ENCODE measurements at places on chromosomes 6 and 20.

GRCh38 chr20:61176874-61177273 is 75.2 kb upstream of the CDH4 start:
- no peak for DNase-seq

DNA sequence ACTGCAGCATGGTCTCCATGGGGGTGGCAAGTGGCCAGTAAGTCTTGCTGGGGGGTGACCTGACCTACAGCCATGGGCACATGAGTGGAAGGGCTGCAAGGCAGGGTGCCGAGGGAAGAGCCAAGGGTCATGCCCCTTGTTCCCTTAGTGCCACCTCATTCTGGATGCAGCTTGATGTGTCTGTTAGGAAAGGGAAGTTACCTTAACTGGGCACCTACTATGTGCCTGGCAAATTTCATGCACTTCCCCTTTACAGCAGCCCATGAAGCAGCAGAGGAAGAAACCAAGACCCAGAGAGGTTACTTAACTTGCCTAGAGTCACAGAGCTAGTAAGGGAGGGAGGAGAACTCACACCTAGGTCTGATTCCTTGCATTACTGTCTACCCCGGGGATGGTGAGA is 174.0 kb downstream of the MRPL14 start:
- DNase-seq = no peak

DNA sequence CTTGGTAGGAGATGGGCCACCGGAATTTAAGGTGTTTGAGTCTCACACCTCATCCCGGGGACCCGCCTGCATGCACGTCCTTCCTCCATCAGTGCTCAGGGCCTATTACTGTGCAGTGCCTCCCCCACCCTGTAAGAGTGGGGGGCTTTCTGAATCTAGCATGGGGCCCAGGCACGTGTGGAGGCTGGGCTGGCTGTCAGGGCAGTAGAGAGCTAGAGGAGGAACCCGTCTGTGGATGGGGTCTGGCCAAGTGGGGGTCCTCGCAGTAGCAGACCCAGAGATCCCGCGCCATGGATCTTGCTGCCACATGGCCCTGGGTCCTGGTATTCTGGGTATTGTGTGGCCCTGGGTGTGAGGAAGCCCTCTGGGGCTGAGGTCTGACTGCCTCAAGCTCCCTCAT is 42.9 kb downstream of the SRC start:
- DNase-seq = no peak

DNA sequence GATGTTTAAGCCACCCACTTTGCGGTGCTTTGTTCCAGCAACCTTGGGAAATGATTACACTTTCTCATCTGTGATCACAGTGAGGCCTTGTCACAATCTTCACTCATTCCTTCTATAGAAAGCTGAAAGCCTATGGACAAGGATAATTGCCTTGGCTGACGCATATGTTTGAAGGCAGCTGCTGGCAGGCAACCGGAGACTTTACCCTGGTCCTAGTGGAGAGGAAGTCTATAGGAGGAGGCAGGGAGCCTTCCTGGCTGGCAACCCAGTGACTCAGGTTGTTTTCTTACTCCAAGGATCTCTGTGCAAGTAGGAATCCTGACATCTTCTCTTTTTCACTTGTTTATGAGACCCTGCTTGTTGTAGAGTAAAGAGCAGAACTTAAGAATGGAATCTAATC is 34.1 kb upstream of the ESR1 start:
- DNase-seq = peak; percentile 33

DNA sequence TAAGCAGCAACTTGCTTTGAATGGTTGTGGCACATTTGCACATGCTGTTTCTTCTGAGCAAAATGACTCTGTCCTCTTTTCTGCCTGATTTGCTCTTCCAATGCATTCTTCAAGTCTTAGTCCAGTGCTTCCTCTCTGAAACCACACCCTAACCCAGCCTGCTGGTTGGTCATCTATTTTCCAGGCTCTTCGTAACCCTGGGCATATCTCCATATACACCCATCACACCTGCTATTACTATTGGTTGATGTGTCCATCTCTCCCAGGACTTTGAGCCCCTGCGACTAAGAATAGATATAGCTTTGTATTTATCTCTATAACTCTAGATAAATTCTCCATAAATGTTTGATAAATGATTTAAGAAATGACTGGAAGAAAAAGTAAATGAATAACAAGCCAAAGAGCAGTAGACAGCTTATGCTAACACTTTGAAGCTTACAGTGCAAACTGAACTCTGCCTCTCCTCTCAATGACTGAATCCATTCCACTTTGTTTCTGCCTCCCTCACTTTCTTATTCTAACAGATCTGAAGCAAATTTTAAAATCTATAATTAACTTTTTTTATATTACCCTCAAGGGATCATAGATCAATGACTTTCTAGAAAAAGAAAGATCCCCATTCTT is 59.7 kb upstream of the NT5E start:
- DNase-seq = peak; percentile 24

DNA sequence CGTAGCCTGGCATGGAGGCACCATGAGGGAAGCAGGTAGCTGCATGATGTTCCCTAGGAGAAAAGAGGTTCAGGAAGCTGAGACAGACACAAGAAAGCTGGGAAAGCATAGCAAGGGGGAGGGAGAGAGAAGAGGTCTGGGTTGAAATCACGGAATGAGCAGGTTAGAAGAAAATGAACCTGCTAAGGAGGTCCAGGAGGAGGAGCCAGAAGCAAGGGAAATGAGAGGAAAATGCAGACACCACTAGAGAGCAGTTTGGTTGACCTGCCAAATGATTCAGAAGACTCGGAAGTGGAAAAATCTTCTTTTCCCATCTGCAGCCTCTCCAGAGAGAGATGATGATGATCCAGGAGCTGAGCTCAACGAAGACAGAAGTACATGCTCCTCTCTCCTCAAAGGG is 70.9 kb downstream of the VIP start:
- DNase-seq = no peak

DNA sequence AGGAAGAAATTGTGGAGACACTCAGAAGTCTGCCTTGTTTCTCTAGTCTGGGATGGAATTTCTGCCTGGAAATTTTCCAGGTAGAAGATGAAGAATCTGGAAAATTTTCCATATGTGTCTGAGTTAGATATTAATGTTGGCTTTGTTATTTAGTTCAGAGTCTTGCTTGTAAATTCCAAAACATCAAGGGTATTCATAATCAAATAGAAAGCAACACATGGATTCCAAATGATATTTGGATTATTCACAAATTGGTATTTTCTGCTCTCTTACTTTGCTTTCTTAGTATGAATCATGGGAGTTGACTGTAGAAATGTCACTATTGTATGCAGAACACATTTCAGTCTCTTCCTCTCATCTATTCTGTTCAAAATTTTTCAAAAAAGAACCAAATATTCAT is 116.0 kb downstream of the GRIK2 start:
- no peak for DNase-seq

DNA sequence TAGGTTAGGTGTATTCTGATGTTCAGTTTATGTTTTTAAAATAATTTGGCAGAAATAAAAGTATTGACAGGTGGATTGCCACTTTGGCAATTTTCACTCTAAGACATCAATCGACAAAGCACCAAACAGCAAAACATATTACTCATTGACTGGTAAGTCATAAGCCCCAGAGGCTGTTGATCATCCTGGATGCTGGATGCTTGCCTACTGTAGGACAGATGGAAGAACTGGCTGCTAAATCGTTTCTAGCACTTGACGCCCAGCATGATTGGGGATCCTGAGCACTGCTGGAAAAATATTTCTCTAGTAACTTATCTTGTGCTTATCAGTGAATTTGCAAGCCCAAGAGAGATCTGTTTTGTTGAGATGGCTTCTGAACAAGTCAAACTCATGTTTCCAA is 1001.9 kb upstream of the FLRT3 start:
- peak; percentile 75 for DNase-seq

GRCh38 chr6:138959521-138959920 is 28.5 kb downstream of the REPS1 start:
- peak; percentile 87 for DNase-seq

- peak; percentile 74 for DNase-seq
Observed at GRCh38 chr6:16849280-16849987, 88.2 kb upstream of the ATXN1 start.

DNA sequence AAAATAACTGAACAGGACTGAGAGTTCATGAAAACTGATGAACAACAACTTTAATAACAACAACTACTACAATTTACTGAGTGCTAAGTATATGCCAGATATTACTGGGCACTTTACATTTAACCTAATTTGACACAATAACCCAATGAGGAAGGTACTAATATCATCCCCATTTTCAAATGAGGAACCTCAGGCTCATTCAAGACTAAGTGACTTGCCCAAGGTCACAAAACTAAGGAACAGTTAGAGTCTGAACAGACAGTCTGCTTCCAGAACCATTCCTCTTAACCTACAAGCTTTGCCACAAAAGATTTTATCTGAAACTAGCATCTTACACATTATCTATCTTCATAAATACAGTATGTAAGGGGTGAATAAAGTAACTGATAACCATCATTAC is 10.6 kb upstream of the NDRG3 start:
- no peak for DNase-seq

GRCh38 chr6:1202201-1202600 is 109.7 kb upstream of the FOXQ1 start:
- no peak for DNase-seq

GRCh38 chr20:58719258-58719657 is 26.7 kb downstream of the NPEPL1 start:
- DNase-seq = no peak

- DNase-seq = no peak
Observed at GRCh38 chr6:46505693-46506512, 14.7 kb upstream of the RCAN2 start.

- DNase-seq = no peak
Observed at GRCh38 chr6:33757113-33757512, 10.4 kb upstream of the IP6K3 start.

DNA sequence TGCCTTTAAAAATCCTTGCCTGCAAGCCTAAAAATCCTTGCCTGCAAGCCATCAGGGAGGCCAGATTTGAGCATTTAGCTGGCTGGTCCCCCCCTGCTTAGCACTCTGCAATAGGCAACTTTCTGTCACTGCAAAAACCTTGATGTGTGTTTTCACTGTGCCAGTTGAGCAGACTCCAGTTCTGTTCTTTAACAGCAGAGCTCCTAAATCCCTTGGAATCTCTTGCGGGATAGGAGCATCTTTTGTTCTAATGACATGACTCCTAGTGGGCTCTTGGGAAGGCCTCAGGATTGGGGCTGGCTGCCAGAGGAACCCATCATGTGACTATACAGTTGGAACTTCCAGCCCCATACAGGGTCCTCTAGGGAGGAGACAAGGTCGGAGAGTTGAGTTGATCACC is 50.4 kb downstream of the FAM184A start:
- DNase-seq = no peak

DNA sequence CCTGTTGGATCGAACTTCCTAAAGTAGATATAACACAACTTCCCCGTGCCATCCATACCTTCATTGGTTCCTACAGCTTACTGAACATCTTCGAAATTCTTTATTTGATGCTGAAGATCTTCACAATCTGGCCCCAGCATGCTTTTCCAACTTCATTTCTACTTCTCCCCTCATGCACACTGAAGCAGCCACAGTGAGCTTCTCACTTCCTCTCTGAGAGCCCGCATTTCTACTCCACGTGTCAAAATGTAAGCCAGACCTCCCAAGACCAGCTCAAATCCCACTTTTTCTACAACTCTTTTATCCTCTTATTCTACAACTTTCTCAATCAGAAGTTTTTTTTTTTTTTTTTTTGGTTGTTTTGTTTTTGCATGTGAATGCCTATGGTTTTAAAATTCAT is 254.7 kb downstream of the GMPR start:
- no peak for DNase-seq

DNA sequence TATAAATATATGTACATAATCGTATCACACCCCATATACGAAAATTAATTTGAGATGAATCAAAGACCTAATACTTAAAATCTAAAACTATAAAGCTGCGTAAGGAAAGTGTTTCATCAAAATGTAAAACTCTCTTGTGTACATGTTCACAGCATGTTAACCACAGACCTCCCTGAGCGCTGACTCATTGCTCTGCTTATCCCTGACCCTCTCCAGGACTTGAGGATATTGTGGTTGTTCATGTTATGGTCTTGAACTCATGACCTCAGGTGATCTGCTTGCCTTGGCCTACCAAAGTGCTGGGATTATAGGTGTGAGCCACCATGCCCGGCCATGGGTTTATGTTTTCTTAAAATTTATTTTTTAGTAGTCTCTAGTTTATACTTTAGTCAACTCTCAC is 14.2 kb downstream of the FAM83B start:
- DNase-seq = peak; percentile 72

DNA sequence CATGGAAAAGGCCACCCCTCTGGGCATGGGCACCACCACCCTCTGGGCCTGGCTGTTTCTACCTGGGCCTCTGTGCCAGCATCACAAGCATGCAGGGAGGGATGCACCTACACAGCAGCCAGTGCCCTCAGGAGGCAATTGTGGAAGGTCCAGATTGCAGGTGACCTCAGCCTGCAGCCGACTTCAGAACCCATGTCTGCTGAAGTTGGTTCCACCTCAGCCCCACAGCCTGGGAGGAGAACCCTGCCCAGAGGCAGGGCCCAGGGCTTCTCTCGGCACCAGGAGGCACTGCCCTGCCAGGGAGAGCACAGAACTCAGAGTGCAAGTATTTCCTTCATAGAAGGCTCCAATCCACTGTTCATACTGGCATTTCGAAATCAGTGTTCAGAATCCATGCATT is 149.8 kb downstream of the TTLL2 start:
- no peak for DNase-seq

- DNase-seq = peak; percentile 56
Observed at GRCh38 chr20:54643761-54644160, 168.4 kb downstream of the DOK5 start.

- no peak for DNase-seq
Observed at GRCh38 chr6:149962461-149963211, 1.1 kb upstream of the ULBP1 start.

GRCh38 chr20:50720026-50720425 is 11.4 kb upstream of the PARD6B start:
- DNase-seq = no peak

- DNase-seq = no peak
Observed at GRCh38 chr6:29726001-29726400, 2.8 kb downstream of the HLA-F start.

DNA sequence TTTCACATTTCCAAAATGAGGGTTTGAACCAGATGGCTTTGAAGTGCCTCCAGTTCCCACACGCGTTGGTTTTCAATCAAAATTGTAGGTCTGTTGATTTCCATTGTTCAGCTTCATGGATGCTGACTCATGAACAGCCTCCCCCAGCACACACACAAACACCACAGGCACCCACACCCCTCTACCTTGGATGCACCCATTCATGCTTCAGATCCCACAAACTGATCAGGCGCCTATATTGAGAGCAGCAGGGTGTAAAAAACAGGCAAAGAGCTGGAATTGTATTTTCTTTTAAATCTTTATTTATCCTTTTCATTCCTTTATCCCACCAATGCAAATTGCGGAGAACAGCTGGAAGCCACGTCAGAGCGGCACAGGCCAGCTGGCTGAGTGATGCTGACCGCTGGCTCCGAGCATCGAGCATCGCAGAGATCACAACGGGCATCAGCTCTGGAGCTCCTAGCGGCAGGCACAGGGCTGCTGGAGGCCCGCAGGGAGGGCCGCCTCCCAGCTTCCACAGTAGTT is 29.3 kb upstream of the TBC1D7 start:
- no peak for DNase-seq

GRCh38 chr6:30483677-30484279 is 5.5 kb upstream of the HLA-E start:
- peak; percentile 73 for DNase-seq

All from epithelial cell of esophagus (primary cell).